ENCODE measurements at places on chromosomes 2 and 18. TPM values are rescaled to one million over a fixed set of nuclear protein-coding genes. Genes with fewer than 3 reads are reported as not detected.

- DNase-seq: peak; percentile 38
Measured at GRCh38 chr2:68653034-68653433, 9.7 kb downstream of the PROKR1 start.

GRCh38 chr2:134031539-134031938 lies 222.3 kb upstream of the MGAT5 start:
- DNase-seq: no peak

GRCh38 chr18:22293417-22293816 lies 124.0 kb downstream of the GATA6 start:
- DNase-seq: no peak

- peak; percentile 24 for DNase-seq
Measured at GRCh38 chr2:21317131-21317530, 193.4 kb downstream of the TDRD15 start.

GRCh38 chr2:44652701-44653100 lies 288.8 kb upstream of the SIX3 start:
- no peak for DNase-seq

GRCh38 chr2:211455216-211455841 lies 898.9 kb downstream of the CPS1 start:
- DNase-seq: no peak

The FOXI3 gene
- total RNA-seq: not detected

The HOXD12 gene
- not detected for total RNA-seq

The SPEG gene
- total RNA-seq: 18.1 TPM

The ANKZF1 gene
- 177 TPM for total RNA-seq

The SERPINB4 gene
- not detected for total RNA-seq

The MAP2 gene
- not detected for total RNA-seq

The WDR75 gene
- total RNA-seq: 55.5 TPM

The EMILIN1 gene
- 0.91 TPM for total RNA-seq

The TP53I3 gene
- 3.7 TPM for total RNA-seq

The GLI2 gene
- 1.2 TPM for total RNA-seq

The CCL20 gene
- not detected for total RNA-seq

Measured in activated naive CD8-positive, alpha-beta T cell treated with anti-CD3 and anti-CD28 coated beads, Interleukin-2, amount 10 ng/mL, durations not matched to agents 7 days and 5 days (primary cell).